ENCODE measurements at places on chromosomes 2 and 18.

DNA sequence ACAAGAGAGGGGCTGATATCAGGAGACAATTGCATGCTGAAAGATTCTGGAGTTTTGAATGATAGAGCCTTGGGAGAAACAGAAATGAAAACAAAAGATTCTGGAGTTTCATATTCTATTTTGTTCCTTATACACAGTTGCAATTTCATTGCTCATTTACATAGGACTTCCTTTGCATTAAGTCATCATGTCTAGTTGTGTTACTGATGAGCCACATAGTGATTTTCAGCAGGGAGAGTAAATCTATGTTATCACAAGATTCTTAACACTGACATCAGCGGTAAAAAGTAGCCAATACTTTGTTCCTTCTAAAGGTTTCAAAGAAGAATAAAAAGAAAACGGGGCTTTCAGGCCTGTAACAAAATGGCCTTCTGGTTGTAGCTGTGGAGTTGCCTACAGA, 7.1 kb downstream of the ADAM17 start:
- no peak for DNase-seq

GRCh38 chr2:119011162-119011909, 69.3 kb downstream of the MARCO start:
- no peak for DNase-seq

- DNase-seq, result no peak
Observed at GRCh38 chr2:237438080-237438940, 24.3 kb upstream of the COL6A3 start.

GRCh38 chr2:39739386-39739785, 39.7 kb downstream of the THUMPD2 start:
- no peak for DNase-seq

DNA sequence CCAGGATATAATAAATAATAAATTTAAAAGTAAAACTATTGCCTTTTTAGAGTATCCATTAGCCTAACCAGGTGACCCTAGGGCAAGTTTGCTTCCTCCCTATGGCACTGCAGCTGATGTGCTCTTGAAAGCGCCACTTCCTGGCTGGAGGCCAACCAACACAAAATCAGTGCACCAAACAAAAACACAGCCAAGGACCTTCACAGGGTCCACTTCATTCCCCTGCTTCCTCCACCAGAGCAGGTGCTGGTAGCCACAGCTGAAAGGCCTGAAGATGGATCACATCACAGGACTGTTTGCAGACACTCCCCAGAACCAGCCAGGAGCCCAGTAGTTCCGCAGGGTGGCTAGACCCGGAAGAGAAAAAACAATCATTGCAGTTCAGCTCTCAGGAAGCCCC, 108.8 kb downstream of the TWIST2 start:
- no peak for DNase-seq

DNA sequence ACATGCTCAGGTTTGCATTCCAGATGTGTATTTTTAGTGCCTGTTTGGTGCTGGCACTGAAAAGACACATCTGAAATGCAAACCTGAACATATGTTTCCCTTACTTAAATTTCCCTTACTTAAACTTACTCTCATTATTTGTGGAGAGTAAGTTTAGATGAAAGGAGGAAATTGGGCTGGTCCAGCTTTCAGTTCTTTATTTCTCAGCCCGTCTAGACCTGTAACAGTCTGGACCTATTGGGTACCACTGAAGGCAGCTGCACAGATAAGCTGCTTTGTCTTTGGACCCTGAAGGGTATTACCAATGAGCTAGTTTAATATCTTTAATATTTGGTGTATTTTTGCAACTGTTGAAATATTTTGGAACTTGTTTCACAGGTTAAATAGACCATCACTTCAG, 17.0 kb upstream of the DSG3 start:
- DNase-seq, result no peak

- DNase-seq, result no peak
Observed at GRCh38 chr2:225773148-225773547, 373.6 kb downstream of the NYAP2 start.

GRCh38 chr2:54512663-54513362, 56.7 kb downstream of the SPTBN1 start:
- DNase-seq, result no peak

- no peak for DNase-seq
Observed at GRCh38 chr2:45849491-45850283, 198.2 kb downstream of the PRKCE start.

DNA sequence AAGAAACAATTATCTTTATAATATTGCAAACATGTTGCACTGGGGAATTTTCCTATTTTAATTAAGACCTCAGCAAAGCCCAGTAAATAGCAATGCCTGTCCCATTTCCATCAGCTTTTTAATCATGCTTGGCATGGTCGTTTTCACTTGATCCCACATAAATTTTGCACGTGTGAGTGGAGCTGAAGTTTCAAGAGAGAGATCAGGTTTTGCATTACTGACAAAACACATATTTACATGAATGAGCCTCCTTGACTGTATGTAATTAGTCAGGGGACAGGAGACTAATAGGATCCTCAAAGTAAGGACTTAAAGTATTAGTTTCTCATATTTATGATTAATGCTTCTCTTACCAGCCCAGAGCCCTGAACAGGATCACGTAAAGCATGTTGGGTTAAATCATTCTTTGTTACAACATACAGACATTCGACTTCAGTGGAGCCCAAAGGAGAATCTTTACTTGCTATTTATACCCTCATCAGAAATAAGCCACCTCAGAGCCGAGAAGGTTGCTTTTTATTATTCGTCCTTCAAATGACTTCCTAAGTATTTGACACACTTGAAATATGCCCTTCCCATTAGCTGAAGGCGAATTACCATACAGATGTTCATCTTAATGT, 711.3 kb downstream of the GALR1 start:
- DNase-seq, result no peak

GRCh38 chr18:55406451-55406991, 181.5 kb downstream of the TCF4 start:
- no peak for DNase-seq

- DNase-seq, result no peak
Observed at GRCh38 chr2:890791-891190, 59.9 kb upstream of the SNTG2 start.

DNA sequence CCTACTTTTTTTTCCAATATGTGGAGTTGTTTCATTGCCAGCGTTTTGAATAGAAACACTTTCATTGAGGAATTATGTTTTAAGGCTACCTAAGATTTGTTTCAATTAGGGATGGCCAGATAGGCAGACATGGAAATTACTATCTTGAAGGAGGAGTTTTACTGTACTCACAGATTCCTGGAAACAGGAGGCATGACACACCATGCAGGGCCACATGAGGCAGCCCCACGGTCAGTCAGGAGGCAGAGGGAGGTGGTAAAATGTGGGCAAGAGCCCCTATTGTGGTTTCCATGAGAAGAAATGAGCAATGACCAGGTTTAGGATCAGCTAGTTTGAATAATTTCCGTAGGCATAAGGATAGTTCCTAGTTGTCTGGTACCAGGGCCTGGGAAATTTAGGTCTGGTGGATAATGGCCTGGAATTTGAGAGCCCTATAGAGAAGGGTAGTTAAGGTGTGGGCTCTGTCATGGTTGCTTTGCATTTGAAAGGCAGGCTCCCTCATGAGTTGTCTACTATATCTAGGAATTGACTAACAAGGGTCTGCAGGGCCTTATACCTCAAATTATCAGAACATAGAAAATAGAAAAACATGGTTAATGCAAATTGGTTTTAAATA, 360.0 kb upstream of the KCNJ3 start:
- no peak for DNase-seq

GRCh38 chr2:24870891-24871705, 48.9 kb downstream of the ADCY3 start:
- no peak for DNase-seq

GRCh38 chr2:109158237-109158636, 29.2 kb downstream of the SH3RF3 start:
- DNase-seq, result no peak

DNA sequence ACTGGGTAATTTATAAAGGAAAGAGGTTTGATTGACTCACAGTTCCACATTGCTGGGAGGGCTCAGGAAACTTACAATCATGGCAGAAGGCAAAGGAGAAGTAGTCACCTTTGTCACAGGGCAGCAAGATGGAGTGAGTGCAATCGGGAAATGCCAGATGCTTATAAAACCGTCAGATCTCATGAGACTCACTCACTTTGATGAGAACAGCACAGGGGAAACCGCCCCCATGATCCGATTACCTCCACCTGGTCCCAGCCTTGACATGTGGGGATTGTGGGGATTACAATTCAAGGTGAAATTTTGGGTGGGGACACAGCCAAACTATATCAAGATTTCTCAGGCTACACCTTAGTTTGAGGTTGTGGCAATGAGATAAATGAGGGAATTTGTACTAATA, 54.9 kb downstream of the AKAIN1 start:
- DNase-seq, result no peak
